ENCODE measurements at places on chromosomes 3 and 15. TPM values are rescaled to one million over a fixed set of nuclear protein-coding genes. Genes with fewer than 3 reads are reported as not detected.

FOXB1 gene
- polyA plus RNA-seq, result 0.06 TPM

MOBP gene
- 0.04 TPM for polyA plus RNA-seq

DNA sequence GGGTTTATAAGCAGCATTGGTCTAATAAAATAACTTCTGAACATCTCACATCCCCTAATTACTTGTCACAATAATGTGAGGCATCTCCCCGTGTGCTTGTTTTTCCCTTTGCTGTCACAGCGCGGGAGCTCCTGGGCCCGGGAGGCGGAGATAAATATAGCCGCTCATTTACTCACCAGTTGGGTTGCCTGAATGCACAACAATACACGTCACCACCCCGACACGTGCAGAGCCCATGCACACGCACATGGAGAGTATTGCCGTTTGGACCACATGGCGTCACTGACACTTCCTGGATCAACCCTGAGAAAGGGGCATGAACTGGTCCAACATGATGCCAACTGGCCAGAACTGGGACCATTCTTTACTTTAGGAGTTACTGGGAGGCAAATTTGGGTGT is 76.2 kb downstream of the MRPL46 start:
- DNase-seq, result no peak

ZNF860 gene
- polyA plus RNA-seq, result 2.3 TPM

STRA6 gene
- polyA plus RNA-seq, result 32.5 TPM

GRCh38 chr15:41862515-41863116 is 24.0 kb downstream of the PLA2G4B start:
- no peak for DNase-seq

GRCh38 chr3:130682131-130682530 is 64.5 kb downstream of the PIK3R4 start:
- no peak for DNase-seq

DNA sequence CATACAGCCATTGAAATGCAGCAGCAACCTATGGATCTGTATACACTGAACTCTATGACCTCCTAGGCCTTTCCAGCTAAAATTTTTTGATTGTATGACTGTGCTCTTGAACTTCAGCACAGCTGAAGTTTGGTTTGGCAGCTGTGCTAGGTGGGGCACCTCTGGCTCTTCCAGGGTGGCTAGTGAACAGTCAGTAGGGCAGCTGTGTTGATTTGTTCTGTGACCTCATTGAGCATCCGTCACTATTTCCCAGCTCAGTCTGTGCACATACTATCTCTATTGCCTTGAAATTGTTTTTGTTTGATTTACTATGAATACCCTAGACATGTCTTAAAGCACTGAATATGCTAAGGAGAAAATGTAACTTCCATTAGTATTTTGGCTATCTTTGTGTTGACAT is 363.2 kb upstream of the NAALADL2 start:
- no peak for DNase-seq

Data from right renal pelvis (tissue), 4 donors.